ENCODE measurements at places on chromosomes 3 and 15. TPM values are rescaled to one million over a fixed set of nuclear protein-coding genes. Genes with fewer than 3 reads are reported as not detected.
A peak's percentile ranks its signal among the peaks of the same experiment; 100 is the strongest.

GRCh38 chr3:64224826-64225610 lies at the start of gene PRICKLE2:
Gene PRICKLE2, minus strand, starts transcription at chr3:64225466. Its CDS starts 26,539 bp downstream, at chr3:64198927.
- peaks cover 14% of the 10 kb centered on the region for H3K4me1 ChIP-seq
- peak within 1 kb of the TSS; percentile 19 for H3K4me3 ChIP-seq
- no peaks in the 10 kb centered on the region for H3K36me3 ChIP-seq
- peak; percentile 67 for DNase-seq

- H3K27ac ChIP-seq, result no peak overlapping the region
- H3K4me3 ChIP-seq, result no peak overlapping the region
Observed at GRCh38 chr3:133620066-133620784, 41.5 kb downstream of the TOPBP1 start.

DNA sequence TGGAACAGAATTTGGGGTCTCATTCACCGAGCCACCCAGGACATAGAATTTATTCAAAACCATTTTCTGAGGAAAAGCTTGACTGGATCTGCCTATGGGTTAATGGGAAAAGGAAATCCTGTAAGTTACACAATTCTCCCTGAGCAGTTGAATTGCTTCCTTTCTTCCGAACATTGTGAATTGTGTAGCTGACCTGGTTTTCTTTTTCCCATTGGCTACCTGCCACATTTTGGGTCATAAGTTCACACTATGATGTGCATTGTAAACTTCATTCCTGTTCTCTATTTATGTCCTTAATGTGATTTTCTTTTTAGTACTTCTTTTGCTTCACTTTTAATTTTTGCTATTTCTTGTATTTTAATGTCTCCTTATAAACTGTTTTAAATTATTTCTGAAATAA lies 386.0 kb upstream of the LRRC3B start:
- DNase-seq, result peak; percentile 36
- no peaks in the 10 kb centered on the region for H3K4me1 ChIP-seq
- H3K36me3 ChIP-seq, result no peaks in the 10 kb centered on the region

GRCh38 chr3:151391720-151392119 lies 7.2 kb upstream of the P2RY12 start:
- H3K36me3 ChIP-seq, result no peaks in the 10 kb centered on the region
- H3K4me3 ChIP-seq, result no peak overlapping the region
- DNase-seq, result no peak
- no peak overlapping the region for H3K27ac ChIP-seq

GRCh38 chr15:70469182-70469581 lies 294.2 kb downstream of the UACA start:
- no peak overlapping the region for H3K27ac ChIP-seq
- no peaks in the 10 kb centered on the region for H3K36me3 ChIP-seq
- no peak for DNase-seq

- peaks cover 13% of the 10 kb centered on the region for H3K4me1 ChIP-seq
- peak overlapping the region; percentile 87 for H3K27ac ChIP-seq
- peak; percentile 48 for DNase-seq
- H3K4me3 ChIP-seq, result peak overlapping the region; percentile 87
- H3K27me3 ChIP-seq, result no peaks in the 10 kb centered on the region
- H3K36me3 ChIP-seq, result no peaks in the 10 kb centered on the region
Observed at GRCh38 chr3:129315223-129315997, 36.7 kb downstream of the HMCES start.

The SCN11A gene
- total RNA-seq, result 0.13 TPM

The COL7A1 gene
- 7.2 TPM for total RNA-seq

The PFKFB4 gene
- total RNA-seq, result 16.1 TPM

DNA sequence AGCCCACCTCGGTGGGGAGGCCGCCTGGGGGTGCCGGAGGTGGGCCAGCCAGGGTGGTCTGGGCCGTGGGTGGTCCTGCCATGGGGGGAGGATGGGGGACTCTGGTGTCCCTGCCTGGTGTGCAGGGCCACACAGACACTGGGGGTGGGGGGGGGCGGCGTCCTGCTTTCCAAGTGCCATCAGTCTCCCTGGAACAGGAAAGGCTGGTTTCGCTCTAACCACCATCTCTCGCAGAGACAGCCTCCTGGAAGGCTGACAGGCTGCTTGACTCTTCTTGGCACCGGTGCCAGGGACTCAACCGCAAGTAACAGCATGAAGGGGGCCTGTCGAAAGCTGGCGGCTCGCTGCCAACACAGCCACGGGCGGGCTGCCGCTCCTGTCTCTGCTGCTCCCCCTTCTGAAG lies 40.3 kb downstream of the RGMA start:
- no peaks in the 10 kb centered on the region for H3K4me1 ChIP-seq
- no peaks in the 10 kb centered on the region for H3K27me3 ChIP-seq
- peaks cover 7% of the 10 kb centered on the region for H3K36me3 ChIP-seq
- peak; percentile 79 for DNase-seq

GRCh38 chr3:18641916-18642315 lies 216.8 kb upstream of the SATB1 start:
- DNase-seq, result no peak
- no peaks in the 10 kb centered on the region for H3K27me3 ChIP-seq
- H3K36me3 ChIP-seq, result no peaks in the 10 kb centered on the region
- H3K4me1 ChIP-seq, result no peaks in the 10 kb centered on the region

- DNase-seq, result no peak
- H3K27me3 ChIP-seq, result no peaks in the 10 kb centered on the region
- H3K27ac ChIP-seq, result no peak overlapping the region
- H3K4me1 ChIP-seq, result no peaks in the 10 kb centered on the region
Observed at GRCh38 chr3:128942161-128942952, 51.5 kb downstream of the CFAP92 start.

- DNase-seq, result no peak
- H3K27ac ChIP-seq, result no peak overlapping the region
- no peaks in the 10 kb centered on the region for H3K4me1 ChIP-seq
- H3K36me3 ChIP-seq, result no peaks in the 10 kb centered on the region
Observed at GRCh38 chr3:135809021-135809634, 156.4 kb upstream of the PPP2R3A start.

The ASB14 gene
- 0.13 TPM for total RNA-seq

DNA sequence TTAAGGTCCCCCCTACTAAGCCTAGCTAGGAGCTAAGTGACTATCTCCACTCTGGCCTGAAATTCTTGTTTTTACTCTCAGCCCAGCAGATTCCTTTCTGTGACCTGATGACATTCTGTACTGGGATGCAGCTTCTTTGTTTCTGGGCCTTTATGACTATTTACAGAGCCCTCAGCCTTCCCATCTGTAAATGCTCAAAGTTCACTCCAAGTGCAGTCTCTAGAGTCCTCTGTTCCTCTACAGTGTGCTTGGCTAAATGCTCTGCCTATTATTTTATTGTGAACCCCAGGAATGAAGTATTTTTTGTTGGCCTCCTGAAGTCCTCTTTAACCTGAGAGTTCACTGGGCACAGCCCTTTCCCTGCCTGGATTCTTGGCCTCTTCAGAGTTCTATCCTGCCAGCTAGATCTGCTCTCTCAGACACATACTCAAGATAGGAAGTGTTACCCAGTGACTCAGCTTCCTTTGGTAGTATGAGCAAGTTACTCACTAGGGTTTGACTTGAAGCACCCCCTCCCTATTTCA lies 278.1 kb upstream of the P2RY1 start:
- no peaks in the 10 kb centered on the region for H3K36me3 ChIP-seq
- no peak for DNase-seq
- no peak overlapping the region for H3K4me3 ChIP-seq
- H3K4me1 ChIP-seq, result no peaks in the 10 kb centered on the region
- no peaks in the 10 kb centered on the region for H3K27me3 ChIP-seq

DNA sequence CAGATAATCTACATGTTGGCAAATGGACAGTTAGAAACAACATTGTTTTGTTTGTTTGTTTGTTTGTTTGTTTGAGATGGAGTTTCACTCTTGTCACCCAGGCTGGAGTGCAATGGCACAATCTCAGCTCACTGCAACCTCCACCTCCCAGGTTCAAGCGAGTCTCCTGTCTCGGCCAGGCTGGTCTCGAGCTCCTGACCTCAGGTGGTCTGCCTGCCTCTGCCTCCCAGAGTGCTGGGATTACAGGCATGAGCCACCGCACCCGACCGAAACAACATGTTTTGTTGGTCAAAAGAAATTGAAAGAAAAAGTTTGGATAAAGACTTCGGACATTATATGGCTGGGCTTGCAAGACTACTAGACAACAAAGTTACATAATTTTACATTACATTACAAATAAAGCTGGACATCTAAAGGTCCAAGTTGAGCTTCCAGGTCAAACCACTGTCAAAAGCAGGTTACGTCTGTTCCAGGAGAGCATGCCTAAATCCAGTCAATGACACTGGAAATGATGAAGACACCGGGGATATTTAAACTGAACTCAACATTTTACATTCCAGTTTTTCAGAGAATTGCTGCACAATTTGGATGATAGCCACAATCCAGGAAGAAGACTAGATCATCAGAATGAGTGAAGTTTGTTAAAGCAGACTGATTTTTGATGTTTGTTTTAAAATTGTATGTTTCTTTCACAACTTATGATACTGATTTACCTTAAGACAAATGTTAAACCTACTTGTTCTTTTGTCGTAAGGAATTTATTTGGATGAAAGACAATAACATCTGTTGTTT lies 18.6 kb downstream of the SERP1 start:
- no peaks in the 10 kb centered on the region for H3K27me3 ChIP-seq
- no peaks in the 10 kb centered on the region for H3K4me1 ChIP-seq
- DNase-seq, result no peak
- no peak overlapping the region for H3K4me3 ChIP-seq
- H3K27ac ChIP-seq, result no peak overlapping the region

The MASP1 gene
- 0.42 TPM for total RNA-seq

DNA sequence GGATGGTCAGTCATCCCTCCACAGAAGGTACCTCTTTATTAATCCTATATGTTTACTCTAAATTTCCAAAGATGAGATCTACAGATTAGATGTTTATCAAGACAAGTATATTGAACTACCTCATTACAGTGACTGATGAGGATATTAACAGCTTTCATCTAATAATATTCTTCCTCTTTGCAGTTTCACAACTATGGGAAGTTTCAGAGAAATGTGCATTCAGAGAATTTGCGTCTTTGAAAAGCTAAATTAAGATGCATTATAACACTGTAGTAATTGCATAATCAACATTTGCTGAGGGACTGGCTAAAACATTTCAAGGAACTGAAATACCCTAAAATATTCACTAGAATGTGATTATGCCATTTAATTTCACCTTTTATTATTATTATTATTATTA lies 46.7 kb downstream of the MCF2L2 start:
- H3K27ac ChIP-seq, result no peak overlapping the region
- no peak for DNase-seq
- no peaks in the 10 kb centered on the region for H3K4me1 ChIP-seq
- H3K27me3 ChIP-seq, result no peaks in the 10 kb centered on the region
- H3K36me3 ChIP-seq, result no peaks in the 10 kb centered on the region

The CACNA1D gene
- total RNA-seq, result 32.6 TPM

The WDR53 gene
- total RNA-seq, result 10.7 TPM

GRCh38 chr15:51536965-51537574 lies 85.5 kb downstream of the DMXL2 start:
- H3K27ac ChIP-seq, result no peak overlapping the region
- no peak overlapping the region for H3K4me3 ChIP-seq
- peak; percentile 1 for DNase-seq

GRCh38 chr3:134797057-134797740 lies 2.1 kb downstream of the EPHB1 start:
- peaks cover 27% of the 10 kb centered on the region for H3K27me3 ChIP-seq
- no peak for DNase-seq
- H3K36me3 ChIP-seq, result no peaks in the 10 kb centered on the region
- no peak overlapping the region for H3K27ac ChIP-seq
- H3K4me3 ChIP-seq, result no peak overlapping the region

The SCN5A gene
- 0.09 TPM for total RNA-seq

All from left lung (tissue), 14 donors.